ENCODE measurements at places on chromosomes 3 and 15.
A peak's percentile ranks its signal among the peaks of the same experiment; 100 is the strongest.

DNA sequence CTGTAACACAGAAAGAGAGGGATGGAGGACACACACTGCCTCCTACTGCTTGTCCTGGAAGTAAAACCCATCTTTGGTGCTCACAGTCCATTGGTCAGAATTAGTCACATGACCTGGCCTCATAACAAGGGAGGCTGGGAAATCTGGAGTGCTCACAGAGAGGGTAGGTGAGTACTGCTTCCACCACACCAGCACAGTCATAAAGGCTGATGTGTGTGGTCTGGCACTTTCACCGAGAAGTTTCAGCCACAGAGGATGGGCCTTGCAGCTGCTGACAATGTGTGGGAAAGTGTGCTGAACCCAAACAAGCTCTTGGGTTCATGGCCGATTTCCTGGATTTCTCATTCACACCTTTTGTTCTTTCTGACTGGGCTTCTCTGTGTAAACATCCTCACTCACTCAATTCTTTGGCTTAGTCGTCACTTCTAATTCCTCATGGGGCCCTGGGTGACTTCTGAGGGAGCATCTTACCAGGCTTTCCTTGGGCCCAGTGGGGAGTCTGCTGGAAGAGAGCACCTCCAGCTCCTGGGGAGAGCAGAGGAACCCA is 100.7 kb downstream of the ASB7 start:
- DNase-seq: peak; percentile 7

DNA sequence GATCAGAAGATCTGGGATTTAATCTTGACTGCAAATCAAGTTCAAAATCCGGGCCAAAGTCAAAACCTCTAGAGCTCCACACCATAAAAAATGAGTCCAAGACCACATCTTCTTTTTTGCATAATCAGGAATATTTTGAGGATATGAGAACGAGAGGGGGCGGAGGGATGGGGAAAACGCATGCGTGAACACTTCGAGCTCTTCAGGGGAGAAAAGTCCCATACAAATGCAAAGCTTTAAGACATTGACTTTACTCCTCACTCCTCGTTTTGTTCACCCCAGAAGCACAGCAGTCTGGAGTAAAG is 68.2 kb downstream of the SUMF1 start:
- no peak for DNase-seq

DNA sequence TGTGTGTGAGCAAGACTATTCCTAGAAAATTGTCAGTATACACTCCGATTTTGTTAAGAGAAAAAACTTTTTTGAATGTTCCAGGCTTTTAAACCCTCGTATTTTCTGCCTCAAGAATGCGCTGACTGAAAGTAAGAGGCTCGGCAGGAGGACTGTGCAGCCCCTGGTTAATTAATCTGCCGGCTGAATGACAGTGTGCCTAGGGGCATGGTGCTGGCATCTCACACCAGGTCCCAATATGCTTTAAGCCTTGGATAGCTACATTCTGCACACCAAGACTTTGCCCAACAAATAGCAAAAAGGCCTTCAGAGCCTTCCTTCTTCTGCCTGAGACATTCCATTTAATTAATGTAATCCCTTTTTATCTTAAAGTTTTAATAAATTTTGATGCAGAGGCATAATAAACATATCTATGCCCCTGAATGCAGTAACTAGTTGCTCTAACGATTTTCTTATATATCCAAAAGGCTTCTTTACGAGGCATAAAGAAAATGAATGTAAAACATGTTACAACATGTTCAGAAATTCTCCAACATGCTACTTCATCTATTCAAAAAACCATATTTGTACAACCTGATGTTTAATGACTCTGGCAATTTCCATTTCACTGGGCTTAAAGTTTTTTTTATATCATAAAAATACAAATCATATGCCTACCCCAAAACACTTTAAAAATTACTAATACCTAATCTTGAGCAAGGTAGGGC is 37.9 kb downstream of the DPH6 start:
- no peak for DNase-seq

GRCh38 chr3:14646131-14646573 is 5.4 kb upstream of the CCDC174 start:
- DNase-seq: no peak

DNA sequence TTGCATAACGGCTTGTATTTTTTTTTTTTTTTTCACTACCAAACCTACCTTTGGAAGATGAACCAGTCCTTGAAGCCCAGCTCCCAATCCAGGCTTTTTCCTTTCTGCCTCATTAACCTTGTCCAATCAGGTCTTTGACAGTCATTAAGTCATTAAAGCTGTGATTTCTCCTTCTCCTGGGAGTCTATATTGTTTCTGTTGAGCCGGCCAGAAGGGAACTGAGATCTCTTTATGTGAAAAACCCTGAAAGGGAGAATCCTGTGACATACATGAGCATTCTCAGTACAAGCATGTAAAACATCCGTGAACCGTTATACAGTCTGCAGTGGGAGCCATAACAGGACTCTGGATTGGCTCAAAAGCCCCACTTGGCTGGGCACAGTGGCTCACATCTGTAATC is 40.0 kb downstream of the ZNF589 start:
- DNase-seq: no peak

- no peak for DNase-seq
These were observed 11.9 kb downstream of the FYCO1 start for GRCh38 chr3:45983770-45984169.

GRCh38 chr15:92421976-92422375 is 28.3 kb downstream of the ST8SIA2 start:
- no peak for DNase-seq

DNA sequence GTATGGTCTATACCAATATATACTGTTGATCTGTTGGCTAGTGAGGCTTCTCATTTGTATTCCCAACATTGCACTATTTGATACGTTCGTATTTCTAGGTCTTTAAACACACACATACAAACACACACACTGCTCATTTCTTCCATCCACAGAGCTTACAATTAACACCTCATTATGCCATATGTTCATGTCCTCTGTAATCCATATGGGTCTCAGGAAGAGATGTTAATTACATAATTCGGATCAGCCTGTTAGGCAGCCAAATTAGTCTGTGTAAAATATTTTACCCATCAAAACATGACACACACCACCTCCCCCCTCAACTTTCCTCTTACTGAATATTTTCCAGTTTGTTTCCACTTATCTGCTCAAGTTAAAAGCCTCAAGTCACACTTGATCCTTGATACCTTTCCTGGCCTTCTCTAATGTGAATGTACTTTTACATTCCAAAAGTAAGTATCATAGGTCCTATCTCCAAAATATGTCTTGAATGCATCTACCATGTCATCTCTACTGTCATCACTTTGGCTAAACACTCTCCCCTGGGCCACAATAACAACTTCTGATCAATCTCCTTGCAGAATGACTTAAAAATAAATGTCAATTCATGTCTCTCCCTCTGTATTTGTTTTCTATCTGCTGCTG is 28.2 kb downstream of the EOGT start:
- DNase-seq: no peak

GRCh38 chr3:159948429-159949144 is 40.0 kb upstream of the IL12A start:
- no peak for DNase-seq

DNA sequence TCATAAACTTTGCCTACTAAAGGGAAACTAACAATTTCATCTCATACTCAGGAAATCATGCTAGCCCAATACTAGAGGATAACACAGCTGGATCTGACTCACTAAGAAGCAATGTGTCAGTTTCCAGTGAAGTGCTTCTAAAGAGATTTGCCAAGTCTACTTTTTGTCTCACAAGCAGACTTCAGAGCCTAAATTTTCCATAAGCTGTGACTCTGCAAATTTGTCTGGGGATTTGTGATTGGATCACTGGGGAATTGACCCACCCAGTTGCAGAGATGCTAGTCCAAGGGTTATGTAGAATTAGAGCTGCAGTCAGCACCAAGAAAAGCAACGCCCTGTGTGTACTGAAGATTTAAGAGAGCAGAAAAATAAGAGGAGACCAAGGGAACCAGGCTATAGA is 647.1 kb downstream of the NTRK3 start:
- DNase-seq: no peak

DNA sequence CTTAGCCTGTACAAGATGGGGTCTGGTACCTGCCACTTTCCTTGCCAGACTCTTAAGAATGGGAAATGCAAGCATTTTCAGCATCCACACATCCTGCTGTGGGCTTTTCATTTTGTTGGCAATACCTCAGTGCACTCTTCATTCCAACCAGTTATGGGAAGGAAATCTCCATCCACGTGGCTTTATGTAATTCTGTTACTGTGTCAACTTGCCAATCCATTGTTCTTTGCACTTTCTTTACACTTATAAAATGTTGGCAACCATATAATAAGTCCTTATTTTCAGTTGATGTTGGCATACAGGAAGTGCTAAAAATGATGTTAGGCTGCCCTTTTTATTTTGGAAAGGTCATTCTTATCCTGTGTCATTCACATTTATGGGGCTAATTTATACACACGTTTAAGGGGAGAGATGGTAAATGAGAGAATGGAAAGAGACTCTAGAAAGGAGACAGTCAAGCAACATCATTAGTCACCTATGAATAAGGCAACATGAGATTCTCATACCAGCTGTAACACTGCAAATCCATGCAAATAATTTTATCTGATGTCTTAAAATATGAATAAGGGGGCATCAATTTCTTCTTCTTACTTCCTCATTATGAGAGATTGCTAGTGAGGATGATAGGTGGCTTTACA is 238.7 kb downstream of the CHST2 start:
- DNase-seq: no peak

DNA sequence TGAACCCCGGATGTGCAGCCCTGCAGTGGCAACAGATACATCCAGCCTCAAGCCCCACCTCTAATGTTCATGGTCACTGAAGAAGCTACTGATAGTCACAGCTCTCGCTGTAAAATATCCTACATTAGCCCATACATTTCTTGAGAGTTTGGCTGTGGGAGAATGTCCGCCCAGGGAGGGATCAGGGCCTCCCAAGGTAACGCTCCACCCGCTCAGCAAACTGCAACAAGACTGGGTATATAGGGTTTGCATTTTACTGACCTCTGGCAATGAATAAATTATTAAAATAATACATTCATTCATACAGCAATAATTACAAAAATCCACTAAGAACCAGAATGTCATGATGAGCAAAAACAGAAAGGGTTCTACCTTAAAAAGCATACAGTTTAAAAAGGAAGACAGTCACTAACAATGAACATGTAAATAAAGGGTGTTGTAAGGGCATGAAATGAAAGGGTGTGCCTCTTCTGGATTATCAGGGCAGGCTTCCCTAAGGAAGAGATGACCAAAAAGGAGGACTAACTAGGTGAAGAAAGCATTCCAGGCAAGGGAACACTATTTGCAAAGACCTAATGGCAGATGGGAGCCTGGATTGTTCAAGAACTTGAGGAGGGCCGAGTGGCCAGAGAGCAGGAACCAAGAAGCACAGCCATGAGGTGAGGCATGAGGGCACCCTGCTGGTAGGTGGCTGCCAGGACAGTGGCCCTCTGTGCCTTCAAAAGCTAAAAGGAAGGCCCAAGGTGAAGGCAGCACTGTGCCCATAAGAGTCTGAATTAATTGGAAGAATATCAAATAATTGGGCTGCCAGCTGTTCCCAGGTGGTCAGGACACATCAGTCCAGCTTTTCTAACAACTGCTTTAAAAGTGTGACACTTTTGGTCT is 28.1 kb upstream of the CTDSPL start:
- no peak for DNase-seq

DNA sequence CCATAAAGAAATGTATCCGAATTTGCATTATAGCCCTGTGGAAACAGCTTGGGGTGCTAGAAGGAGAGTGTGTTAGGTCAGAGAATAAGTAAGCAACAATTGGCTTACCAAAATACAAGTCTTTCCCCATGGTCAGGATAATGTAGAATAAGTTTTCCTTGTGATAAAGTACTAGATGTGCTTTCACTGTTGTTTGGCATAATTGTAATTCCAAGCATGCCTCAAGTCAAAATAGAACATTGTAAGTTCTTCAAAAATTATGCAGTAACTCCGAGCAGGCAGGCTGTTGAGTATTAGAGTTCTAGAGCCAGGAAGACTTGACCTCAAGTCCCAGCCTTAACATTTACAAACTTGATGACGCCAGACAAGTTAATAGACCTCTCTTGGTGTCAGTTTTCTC is 242.0 kb downstream of the TUSC7 start:
- DNase-seq: no peak

- no peak for DNase-seq
These were observed 20.7 kb upstream of the SLC28A1 start for GRCh38 chr15:84863565-84864443.

- no peak for DNase-seq
These were observed 88.0 kb upstream of the ACKR4 start for GRCh38 chr3:132509096-132509495.

DNA sequence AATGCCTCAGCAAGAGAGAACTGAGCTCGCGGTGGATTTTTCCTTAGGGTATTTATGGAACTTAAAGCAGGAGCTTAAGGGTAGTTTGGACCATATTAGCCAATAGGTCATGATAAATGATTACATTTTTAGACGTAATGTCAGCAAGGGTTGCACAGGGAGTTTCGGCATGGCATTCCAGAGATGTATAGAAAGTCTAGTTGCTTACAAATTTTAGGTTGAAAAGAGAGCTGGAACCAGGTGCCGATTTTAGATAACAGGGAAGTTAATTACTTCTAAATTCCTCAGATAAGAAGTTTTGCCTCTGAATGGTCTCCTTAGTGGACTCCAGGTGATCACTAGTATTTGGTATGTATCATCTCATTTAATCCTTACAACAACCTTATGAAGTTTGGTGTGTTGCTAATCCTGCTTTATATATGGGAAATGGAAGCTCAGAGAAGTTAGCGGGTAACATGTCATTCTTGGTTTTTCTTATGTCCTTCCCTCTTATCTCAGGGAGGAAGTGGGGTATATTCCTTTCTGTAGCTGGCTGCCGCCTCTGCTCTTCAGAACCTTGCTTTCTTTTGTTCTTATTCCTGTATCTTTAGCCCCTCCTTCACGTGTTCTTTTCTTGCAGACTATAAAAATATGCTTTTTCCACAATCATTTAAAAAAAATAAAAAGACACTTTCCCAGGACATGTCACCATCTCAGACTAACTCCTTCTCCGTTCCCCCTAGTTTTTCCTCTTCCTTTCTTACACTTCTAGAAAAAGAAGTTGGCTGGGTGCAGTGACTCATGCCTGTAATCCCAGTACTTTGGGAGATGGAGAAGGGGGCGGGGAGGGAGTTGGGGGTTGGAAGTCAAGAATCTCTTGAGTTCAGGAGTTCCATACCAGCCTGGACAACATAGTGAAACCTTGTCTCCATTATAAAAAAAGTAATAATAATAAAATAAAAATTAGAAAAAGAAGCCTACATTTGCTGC is 25.7 kb downstream of the IQGAP1 start:
- DNase-seq: no peak

GRCh38 chr3:25662736-25663320 is 1.9 kb downstream of the TOP2B start:
- DNase-seq: no peak

DNA sequence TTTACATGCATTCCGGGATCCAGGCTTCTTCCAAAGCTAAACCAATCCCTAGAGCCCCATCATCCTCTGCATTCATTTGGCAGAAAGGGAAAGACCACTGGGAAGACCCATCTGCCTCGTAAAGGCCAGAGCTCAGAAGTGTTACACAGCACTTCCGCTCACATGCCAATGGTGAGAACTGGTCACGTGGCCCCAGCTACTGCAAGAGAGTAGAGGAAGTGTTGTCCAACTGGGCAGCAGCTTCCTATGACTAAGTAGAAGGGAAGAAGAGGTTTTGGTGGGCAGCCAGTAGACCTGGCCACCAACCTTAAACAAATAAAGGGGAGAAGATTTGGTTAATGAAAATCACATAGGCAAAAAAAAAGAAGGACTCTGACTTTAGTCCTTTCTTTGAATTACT is 74.4 kb upstream of the PPP2R3A start:
- DNase-seq: no peak
